D341Med (cell line): ENCODE measurements at places on chromosomes 4 and X.

DNA sequence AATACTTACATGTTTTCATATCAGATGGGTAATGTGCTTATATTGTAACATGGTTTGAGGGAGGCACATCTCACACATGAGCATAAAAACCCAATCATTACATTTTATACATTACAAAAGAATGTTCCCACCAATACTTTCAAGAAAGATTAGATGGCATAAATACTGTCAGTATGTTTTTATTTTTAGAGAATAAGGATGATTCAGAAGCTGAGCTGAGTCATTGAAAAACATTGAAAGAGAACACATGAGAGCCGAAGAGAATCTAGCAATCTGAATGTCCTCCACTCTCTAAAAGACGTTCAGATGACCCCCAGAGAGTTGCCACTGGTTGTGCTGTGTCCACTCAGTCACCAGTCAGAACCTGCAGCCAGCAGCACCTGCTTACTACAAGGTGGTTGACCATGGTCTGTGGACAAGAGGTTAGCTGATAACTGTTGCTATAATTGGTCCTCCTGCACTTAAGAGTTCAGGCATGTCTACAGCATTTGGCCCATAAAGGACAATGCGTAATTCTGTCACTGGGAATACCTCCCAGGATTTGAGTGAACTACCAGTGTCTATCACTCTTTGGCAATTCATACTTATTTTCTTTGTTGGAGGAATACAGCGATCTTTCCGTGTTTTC, 382.2 kb upstream of the IGFBP7 start:
- no peak for DNase-seq

DNA sequence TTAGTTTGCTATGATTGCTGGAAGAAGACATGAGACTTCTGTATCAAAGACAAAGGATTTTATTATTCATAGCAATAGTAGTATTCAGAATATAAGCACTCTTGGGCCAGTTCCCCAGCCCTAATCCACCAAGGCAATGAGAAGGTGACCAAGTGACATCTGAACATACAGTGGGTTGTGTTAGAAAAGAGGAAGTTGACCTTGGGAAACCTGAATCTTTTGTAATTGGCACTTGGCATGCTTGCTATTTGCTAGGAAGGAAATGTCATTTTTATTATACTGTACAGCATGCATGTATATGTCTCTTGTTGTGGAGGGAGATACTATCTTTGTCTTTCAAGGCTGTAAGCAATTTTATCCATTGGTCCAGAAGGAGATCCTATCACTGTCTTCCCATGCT, 216.1 kb upstream of the FAT1 start:
- DNase-seq = no peak

DNA sequence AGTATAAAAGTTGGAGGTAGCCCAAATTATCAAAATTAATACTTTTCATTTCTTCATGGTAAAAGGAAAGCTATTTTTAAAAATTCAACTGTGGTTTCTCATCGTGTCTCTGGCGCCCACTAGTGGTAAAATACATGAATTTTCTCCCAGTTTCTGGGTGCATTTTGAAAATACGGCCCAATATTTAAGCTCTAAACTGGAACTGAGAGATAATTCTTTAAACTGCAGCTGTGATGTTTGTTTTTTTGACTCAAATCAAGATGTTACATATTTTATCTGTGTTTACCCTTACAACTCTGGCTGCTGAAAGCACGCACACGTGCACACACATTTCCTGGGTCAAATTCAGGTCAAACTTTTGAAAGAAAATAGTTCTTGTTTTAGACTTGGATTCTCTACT, 123.9 kb upstream of the ACSL4 start:
- peak; percentile 25 for DNase-seq

- no peak for DNase-seq
Measured at GRCh38 chrX:98405376-98405775, 1521.7 kb downstream of the RPA4 start.
